ENCODE measurements at places on chromosomes 7 and 10. TPM values are rescaled to one million over a fixed set of nuclear protein-coding genes. Genes with fewer than 3 reads are reported as not detected.

- no peak for DNase-seq
- no peaks in the 10 kb centered on the region for H3K4me1 ChIP-seq
- no peaks in the 10 kb centered on the region for H3K36me3 ChIP-seq
- H3K27me3 ChIP-seq = no peaks in the 10 kb centered on the region
Measured at GRCh38 chr7:67505449-67505848, 508.8 kb downstream of the TYW1 start.

- H3K27me3 ChIP-seq = peaks cover 14% of the 10 kb centered on the region
- peak; percentile 25 for DNase-seq
- H3K27ac ChIP-seq = no peak overlapping the region
Measured at GRCh38 chr10:124088915-124089314, 4.5 kb downstream of the CHST15 start.

- H3K27me3 ChIP-seq = no peaks in the 10 kb centered on the region
- H3K4me3 ChIP-seq = no peak overlapping the region
- H3K4me1 ChIP-seq = peaks cover 36% of the 10 kb centered on the region
- no peak overlapping the region for H3K27ac ChIP-seq
- peaks cover 3% of the 10 kb centered on the region for H3K36me3 ChIP-seq
- DNase-seq = no peak
Measured at GRCh38 chr7:127766831-127767459, 115.0 kb downstream of the SND1 start.

DNA sequence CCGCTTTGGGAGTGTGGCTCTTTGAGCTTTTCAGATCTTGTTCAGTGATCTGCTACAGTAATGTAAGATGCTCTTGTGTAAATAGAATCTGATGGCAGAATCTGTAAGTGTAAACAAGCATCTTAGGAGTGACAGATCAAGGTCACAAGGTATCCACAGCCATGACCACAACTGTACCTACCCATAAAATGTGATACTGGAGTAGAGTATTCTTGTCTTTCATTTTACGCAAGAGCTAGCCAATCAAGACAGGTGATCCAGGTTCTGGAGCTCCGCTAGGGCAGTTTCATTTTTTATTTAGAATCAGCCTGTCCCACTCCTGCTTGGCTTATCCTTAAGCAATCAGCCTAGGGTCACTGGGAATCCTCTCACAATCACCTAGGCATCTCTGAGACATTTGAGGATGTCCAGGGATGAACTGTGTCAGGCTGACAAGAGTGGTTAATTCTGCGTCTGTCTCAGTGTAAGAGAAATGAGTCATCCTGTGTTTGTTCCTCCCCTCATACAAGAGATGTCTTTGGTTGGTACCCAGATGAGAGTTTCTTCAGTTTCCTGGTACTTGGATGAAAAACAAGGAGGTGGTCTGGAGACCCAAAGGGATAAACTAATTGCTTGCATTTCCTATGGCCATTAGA, 13.6 kb downstream of the ZNF138 start:
- no peaks in the 10 kb centered on the region for H3K4me1 ChIP-seq
- no peaks in the 10 kb centered on the region for H3K27me3 ChIP-seq
- H3K27ac ChIP-seq = no peak overlapping the region
- no peak for DNase-seq

- peaks cover 4% of the 10 kb centered on the region for H3K36me3 ChIP-seq
- H3K27ac ChIP-seq = no peak overlapping the region
- H3K4me3 ChIP-seq = no peak overlapping the region
- DNase-seq = no peak
- H3K4me1 ChIP-seq = no peaks in the 10 kb centered on the region
- no peaks in the 10 kb centered on the region for H3K27me3 ChIP-seq
Measured at GRCh38 chr7:77944183-77945182, 145.9 kb downstream of the PHTF2 start.

GRCh38 chr7:154843670-154844237, 159.2 kb downstream of the PAXIP1 start:
- H3K4me1 ChIP-seq = no peaks in the 10 kb centered on the region
- no peak overlapping the region for H3K27ac ChIP-seq
- H3K27me3 ChIP-seq = peaks cover 2% of the 10 kb centered on the region
- H3K4me3 ChIP-seq = no peak overlapping the region
- DNase-seq = no peak

- H3K4me3 ChIP-seq = no peak overlapping the region
- DNase-seq = no peak
- H3K36me3 ChIP-seq = peaks cover 17% of the 10 kb centered on the region
- no peaks in the 10 kb centered on the region for H3K4me1 ChIP-seq
Measured at GRCh38 chr7:65955718-65956117, 26.3 kb downstream of the GUSB start.

- H3K36me3 ChIP-seq = no peaks in the 10 kb centered on the region
- no peak overlapping the region for H3K4me3 ChIP-seq
- DNase-seq = no peak
Measured at GRCh38 chr10:47291682-47292081, 8.3 kb upstream of the GDF10 start.

- H3K27me3 ChIP-seq = peaks cover 4% of the 10 kb centered on the region
- H3K27ac ChIP-seq = no peak overlapping the region
- no peaks in the 10 kb centered on the region for H3K36me3 ChIP-seq
- H3K4me1 ChIP-seq = no peaks in the 10 kb centered on the region
- H3K4me3 ChIP-seq = no peak overlapping the region
Measured at GRCh38 chr10:49279015-49279880, 19.7 kb upstream of the C10orf71 start.

DNA sequence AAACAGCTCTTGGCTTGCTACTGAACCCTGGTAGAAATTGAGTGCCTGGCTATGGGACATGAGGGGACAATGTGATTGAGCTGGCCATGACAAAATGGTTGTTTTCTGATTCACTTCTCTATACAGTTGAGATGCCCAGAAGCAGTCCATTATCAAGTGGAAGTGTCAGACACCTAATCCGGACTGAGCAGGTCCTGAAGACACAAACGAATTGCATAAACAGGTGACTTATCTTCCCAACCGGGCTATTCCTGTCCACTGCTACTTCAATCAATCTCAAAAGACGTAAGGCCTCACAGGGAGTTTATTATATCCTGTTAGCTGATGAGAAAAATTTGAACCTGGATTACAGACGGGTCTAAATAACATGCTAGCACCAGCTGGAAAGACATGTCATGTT, 105.5 kb upstream of the WAC start:
- peaks cover 2% of the 10 kb centered on the region for H3K27me3 ChIP-seq
- no peak overlapping the region for H3K27ac ChIP-seq
- H3K4me3 ChIP-seq = no peak overlapping the region
- H3K36me3 ChIP-seq = no peaks in the 10 kb centered on the region

- H3K27me3 ChIP-seq = no peaks in the 10 kb centered on the region
- H3K27ac ChIP-seq = no peak overlapping the region
- DNase-seq = no peak
- no peaks in the 10 kb centered on the region for H3K4me1 ChIP-seq
Measured at GRCh38 chr10:98920807-98921206, 314.8 kb downstream of the HPSE2 start.

GRCh38 chr7:133828906-133829305, 298.2 kb upstream of the LRGUK start:
- peaks cover 9% of the 10 kb centered on the region for H3K4me1 ChIP-seq
- DNase-seq = no peak
- no peak overlapping the region for H3K27ac ChIP-seq
- no peak overlapping the region for H3K4me3 ChIP-seq
- H3K27me3 ChIP-seq = no peaks in the 10 kb centered on the region

DNA sequence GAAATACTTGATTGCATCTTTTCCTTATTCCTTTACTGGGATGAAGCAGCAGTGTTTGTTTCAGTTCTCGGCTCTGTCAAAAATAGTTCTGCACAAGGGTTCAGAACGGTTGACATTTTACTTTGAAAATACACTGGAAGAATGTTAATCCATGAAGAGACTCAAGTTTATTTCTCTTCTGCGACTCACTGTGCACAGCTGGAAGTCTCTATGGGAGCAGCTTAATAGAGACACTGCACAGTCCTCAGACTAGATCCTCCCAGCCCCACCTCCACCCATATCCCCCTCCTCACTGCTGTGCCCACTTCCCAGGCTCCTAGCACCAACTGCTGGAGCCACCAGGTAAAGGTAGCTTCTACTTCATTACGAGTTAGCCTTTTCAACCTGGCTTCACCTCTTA, 517.8 kb downstream of the GRID1 start:
- H3K36me3 ChIP-seq = no peaks in the 10 kb centered on the region
- DNase-seq = no peak
- H3K27me3 ChIP-seq = no peaks in the 10 kb centered on the region
- H3K4me1 ChIP-seq = peaks cover 13% of the 10 kb centered on the region

- no peaks in the 10 kb centered on the region for H3K36me3 ChIP-seq
- H3K27me3 ChIP-seq = no peaks in the 10 kb centered on the region
Measured at GRCh38 chr7:142784096-142784495, 13.3 kb downstream of the PRSS2 start.

DNA sequence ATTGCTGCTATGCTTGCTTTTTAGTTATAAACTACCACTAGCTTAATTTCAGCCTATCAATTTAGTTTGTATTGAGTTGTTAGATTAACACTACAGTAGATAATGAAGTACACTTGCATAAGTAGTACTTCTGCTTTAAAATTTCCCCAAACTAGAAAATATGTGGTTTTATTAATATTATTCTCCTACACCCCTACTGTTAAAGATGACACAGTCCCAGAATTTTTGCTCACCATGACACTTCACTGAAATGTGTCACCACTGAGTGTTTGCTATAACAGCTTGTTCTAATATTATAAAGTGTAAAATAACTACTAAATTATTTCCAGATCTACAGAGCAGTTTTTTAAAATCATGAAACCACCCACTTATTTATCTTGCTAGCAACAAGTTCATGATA, 31.6 kb downstream of the RHEB start:
- no peak for DNase-seq
- H3K27ac ChIP-seq = no peak overlapping the region
- H3K4me1 ChIP-seq = peaks cover 31% of the 10 kb centered on the region
- peaks cover 32% of the 10 kb centered on the region for H3K36me3 ChIP-seq
- no peaks in the 10 kb centered on the region for H3K27me3 ChIP-seq

GRCh38 chr10:63103971-63104409, 29.1 kb upstream of the NRBF2 start:
- no peak overlapping the region for H3K4me3 ChIP-seq
- no peaks in the 10 kb centered on the region for H3K27me3 ChIP-seq
- H3K27ac ChIP-seq = no peak overlapping the region
- no peaks in the 10 kb centered on the region for H3K36me3 ChIP-seq
- DNase-seq = peak; percentile 61

DNA sequence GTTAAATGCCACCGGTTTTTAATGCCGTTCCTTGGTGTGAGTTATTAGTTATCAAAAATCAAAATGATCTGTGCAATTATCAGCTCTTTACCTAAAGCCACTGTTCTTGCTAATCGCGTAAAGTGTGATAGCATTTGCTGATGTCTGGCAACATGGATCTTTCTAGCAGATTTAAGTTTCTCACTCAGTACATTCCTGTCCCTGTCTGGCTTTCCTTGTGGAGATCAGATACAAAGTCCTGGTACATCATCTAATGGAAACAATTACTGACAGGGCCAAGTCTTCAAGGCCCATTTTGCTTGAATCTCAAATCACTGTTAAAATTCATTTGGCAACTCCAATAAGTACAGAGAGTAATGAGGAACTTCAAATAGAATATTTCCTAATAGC, 755.7 kb downstream of the AUTS2 start:
- H3K36me3 ChIP-seq = no peaks in the 10 kb centered on the region
- DNase-seq = no peak
- no peak overlapping the region for H3K4me3 ChIP-seq
- no peaks in the 10 kb centered on the region for H3K27me3 ChIP-seq
- no peaks in the 10 kb centered on the region for H3K4me1 ChIP-seq

DNA sequence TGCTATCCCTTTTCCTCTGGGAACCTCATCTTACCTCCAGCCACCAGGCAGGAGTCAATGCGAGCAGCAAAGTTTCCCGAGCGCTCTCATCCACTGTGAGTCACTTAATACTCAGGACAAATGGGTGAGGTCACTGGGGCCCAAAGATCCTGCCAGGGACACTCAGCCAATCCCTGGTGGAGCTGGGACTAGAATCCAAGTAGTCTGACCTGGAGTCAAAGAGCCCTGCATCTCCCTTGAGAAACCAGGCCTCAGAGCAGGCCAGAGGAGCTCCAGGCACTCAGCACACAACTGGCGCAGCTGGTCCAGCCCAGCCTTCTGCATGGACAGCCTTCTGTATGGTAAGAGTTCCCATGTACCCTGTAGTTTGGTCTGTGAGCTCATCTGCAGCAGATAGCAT, 142.3 kb downstream of the MAPK8 start:
- H3K27ac ChIP-seq = no peak overlapping the region
- no peak overlapping the region for H3K4me3 ChIP-seq
- H3K4me1 ChIP-seq = peaks cover 11% of the 10 kb centered on the region
- DNase-seq = peak; percentile 38
- H3K27me3 ChIP-seq = no peaks in the 10 kb centered on the region

DNA sequence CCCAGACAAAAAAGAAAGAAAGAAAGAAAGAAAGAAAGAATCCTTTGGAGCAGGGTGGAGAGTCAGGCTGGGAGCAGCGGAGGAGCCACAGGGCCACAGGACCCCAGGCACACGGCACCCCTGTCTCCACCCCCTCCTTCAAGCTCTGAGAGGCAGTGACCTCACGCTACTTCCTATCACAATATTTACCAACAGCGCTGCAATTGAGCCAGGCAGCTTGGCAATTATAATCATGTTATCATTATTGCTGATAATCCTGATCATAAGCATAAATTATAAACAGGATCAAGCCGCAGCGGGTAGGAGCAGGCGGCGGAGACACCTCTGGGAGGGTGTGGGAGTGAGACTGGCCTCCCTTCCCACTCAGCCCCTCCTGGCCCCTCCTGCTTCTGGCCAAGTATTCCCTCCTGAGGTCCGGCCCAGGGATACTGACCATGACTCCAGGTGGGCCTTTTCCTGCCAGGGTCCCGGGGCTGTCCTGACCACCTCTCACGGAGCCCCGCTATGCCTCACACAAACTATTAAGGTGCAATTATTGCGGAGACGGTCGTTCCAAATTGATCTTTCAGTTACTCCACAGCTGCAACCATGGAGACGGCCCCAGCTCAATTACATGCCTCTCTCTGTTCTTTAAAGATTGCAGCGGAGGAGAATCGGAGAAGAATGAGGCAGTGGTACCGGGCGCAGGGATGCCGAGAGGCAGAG, 10.0 kb upstream of the GTF2IRD1 start:
- H3K4me1 ChIP-seq = no peaks in the 10 kb centered on the region
- H3K36me3 ChIP-seq = no peaks in the 10 kb centered on the region
- no peak overlapping the region for H3K27ac ChIP-seq
- DNase-seq = no peak

Gene EN2
- not detected for total RNA-seq

Gene CTAGE6
- not detected for total RNA-seq

Gene UPK3BL2
- 3.3 TPM for total RNA-seq

Gene LBX1
- total RNA-seq = not detected

Gene PRSS1
- not detected for total RNA-seq

Gene PHKG1
- total RNA-seq = not detected

Gene OR2A42
- total RNA-seq = not detected

Data from astrocyte (in vitro differentiated cells and primary cell).